Omental fat pad (tissue), 4 donors: ENCODE measurements at places on chromosomes 1 and 21.

GRCh38 chr21:24175106-24175505, 1432.2 kb downstream of the MRPL39 start:
- DNase-seq: no peak

DNA sequence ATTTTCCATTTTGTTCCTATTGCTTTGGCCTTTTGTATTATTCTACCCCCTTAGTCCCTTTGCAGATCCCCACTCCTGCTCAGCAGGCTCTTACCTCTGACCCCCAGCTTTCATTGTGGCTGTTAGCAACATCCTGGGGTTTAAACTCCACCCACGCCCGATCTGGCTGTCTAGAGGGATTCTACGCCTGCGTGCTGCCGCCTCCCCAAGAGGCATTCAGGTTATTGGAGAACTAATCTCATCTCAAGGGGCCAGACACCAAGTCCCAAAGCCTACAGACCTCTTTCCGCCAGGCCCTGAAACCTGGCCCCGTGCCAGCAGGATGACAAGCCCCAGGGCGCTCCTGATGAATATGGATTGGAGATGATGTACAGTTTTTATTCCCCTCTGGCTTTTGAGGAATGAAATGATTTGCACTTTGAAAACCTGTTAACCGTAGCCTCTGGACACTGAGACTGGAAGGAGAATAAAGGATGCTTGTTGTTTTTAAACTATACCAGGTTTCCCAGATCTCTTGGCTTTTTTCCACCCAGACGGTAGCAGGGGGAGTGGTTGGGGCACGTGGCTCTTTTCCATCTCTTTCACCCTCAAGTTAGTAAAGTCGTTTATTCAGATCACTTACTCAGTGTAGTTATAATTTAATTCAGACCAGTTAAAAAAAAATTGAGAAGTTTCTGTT, 14.5 kb upstream of the IKBKE start:
- DNase-seq: no peak

DNA sequence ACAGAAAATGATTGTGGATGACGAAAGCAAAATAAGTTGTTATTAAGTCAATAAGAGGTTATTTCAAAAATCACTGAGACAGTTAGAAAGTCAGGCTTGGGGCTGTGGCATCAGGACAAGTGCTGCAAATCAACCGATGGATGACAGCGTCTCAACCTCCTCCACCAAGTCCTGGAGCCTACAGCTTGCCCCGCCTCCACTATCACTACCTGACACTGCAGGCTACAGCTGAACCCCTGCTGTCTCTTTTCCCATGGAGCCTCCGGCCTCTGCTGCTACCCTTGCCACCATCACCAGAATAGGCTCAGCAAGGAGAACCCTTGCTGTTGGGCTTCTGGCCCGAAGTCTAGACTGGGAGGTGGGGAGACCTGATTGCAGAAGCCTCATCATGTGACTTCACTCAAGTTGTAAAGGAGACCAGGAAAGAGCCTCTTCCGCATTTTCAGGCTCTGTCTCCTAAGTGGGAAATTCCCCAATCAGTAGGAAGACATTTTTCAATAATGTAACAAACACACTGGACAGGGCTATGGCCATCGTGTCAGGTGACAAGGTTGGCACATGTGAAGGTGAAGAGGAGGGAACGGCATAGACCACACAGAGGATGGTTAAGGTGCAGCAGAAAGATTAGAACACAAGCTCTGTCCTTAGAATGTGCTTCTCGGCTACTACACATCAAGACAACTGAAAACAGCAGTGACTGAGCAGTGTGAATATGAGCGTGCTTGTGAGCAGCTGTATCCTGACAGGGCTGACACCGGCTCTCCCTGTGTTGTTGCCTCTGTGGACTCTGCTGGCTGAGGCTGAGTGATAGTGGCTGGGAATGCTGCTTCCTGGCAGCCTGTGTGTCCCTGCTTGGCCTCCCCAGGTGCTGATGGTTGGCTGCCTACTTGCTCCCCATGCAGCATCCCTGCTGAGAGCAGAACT, 660.7 kb downstream of the PTPRU start:
- DNase-seq: no peak

DNA sequence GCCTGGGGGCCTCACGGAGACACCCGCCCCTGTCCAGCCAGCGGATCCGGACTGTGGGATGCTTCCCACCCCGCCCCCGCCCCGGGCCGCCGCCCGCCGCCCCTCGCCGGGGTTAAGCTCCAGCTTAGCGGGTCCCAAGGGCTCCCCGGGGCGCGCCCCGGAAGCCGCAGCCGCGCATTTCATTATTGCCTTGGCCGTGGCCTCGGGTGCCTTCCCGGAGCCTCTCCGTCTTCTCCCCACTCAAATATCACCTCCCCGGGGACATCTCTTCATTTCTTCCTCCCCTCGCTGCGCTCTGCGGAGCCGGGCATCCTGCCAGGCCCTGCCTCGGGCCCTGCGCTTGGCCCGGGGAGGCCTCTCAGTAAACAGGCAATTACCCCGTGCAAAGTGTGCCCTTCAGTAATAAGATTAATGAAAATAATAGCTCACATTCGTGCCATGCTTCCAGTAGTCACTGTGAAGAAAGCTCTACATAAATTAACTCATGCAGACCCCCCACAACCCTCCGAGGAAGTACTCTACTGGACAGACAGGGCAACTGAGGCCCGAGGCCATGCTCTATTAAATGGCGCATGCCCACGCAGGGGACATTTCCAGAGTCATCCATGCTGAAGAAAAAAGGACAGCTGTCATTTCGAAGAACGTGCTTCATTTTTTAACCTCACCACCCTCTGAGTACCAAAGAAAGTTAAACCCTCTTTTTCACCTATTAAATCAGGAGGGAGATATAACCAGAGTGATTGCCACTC, 49.9 kb upstream of the LAPTM5 start:
- no peak for DNase-seq

DNA sequence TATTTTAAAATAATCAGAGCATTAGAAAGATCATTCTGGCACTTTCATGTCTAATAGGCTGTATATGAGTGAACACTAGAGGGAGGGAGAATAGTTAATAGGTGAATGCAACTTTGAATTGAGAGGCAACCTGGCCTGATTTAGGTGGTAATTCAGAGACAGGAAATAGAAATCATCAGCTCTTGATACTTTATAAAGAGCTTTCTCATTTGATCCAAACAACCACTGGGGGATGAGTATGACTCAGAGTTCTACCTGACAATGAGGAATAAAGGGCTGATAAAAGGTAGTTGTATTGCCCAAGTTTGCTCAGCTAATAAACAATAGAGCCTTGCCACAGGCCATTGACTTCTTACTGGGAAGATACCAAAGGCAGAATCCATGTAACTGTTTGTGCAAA, 5.2 kb upstream of the FAM89A start:
- DNase-seq: no peak

GRCh38 chr1:164519426-164519825, 39.6 kb upstream of the PBX1 start:
- DNase-seq: no peak

DNA sequence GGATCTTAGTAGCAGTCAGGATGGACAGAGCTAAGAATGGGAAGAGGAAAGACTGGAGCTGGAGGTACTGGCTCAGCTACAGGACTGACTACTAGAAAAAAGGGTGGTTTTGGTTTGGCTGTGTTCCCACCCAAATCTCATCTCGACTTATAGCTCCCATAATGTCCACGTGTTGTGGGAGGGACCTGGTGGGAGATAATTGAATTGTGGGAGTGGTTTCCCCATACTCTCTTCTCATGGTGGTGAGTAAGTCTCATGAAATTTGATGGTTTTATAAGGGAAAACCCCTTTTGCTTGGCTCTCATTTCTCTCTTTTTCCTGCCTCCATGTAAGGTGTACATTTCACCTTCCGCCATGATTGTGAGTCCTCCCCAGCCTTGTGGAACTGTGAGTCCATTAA, 466.5 kb upstream of the DEPDC1 start:
- DNase-seq: no peak

- no peak for DNase-seq
These were observed 2.7 kb downstream of the HUNK start for GRCh38 chr21:31875496-31876015.

DNA sequence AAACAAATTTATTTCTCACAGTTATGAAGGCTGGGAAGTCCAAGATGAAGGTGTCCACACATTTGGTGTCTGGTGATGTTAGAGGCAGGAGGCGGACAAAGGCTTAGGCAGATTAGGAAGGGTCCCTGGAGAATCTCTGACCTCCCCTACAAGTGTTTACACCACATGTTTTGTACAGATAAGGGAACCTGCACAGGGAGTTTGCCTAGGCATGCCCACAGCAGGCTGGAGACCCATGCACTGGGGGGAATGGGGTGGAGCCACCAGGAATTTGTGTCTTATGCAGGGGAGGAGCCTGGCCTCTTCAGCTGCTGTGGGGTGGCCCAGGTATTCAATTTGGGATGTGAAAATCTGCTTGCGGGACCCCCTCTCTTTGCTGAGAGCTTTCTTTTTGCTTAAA, 131.3 kb downstream of the PATJ start:
- no peak for DNase-seq

- no peak for DNase-seq
These were observed 60.3 kb downstream of the SLC45A1 start for GRCh38 chr1:8378178-8378577.

- no peak for DNase-seq
These were observed 17.1 kb upstream of the OBSCN start for GRCh38 chr1:228190778-228191177.

GRCh38 chr1:160375788-160376524, 9.1 kb downstream of the NHLH1 start:
- no peak for DNase-seq
